ENCODE measurements at places on chromosomes 3 and 15.

DNA sequence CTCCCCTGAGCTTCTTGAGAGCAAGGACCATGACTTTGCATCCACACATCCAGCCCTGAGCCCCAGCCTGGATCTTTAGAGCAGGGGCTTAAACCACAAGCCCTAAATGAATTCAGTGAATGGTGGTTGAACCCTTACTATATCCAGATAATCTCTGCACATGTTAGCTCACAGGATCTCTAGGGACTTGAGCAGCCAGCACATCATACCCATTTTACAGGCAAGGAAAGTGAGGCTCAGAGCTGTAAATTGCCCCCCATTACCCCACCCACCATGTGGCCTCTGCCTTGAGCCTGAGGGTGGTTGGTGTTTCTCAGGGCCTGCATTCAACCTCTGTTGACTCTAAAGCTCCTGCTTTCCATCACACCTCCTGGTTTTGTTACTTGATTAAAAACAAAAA is 27.6 kb downstream of the EAF1 start:
- DNase-seq, result no peak

GRCh38 chr3:182941719-182942118 is 38.6 kb downstream of the DCUN1D1 start:
- no peak for DNase-seq

DNA sequence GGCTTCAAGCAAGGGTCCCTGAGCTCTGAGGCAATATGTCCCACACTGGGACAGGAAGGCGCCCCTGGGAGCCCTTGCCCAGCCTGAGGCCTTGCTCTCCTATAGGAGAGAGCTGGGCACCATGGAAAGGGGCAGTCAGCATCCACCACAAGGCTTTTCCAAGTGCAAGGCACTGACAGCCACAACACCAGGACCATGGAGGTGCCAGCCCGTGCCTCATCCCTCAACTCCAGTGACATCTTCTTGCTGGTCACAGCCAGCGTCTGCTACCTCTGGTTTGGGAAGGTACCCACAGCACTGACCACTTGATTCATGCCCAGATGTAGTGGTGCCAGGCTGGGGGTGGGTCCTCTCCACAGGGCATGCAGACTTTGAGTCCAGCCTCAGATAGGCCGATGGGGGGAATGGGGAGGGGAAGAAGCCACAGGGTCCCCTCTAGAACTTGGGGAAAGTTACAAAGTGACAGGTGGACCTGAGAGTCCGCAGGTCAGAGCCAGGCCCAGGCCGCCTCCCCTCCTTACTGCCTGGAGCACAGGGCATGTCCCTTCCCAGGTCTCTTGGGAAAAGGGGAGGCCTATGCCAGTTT is 11.8 kb downstream of the VILL start:
- no peak for DNase-seq

GRCh38 chr3:159941038-159942000 is 47.3 kb upstream of the IL12A start:
- DNase-seq, result no peak

DNA sequence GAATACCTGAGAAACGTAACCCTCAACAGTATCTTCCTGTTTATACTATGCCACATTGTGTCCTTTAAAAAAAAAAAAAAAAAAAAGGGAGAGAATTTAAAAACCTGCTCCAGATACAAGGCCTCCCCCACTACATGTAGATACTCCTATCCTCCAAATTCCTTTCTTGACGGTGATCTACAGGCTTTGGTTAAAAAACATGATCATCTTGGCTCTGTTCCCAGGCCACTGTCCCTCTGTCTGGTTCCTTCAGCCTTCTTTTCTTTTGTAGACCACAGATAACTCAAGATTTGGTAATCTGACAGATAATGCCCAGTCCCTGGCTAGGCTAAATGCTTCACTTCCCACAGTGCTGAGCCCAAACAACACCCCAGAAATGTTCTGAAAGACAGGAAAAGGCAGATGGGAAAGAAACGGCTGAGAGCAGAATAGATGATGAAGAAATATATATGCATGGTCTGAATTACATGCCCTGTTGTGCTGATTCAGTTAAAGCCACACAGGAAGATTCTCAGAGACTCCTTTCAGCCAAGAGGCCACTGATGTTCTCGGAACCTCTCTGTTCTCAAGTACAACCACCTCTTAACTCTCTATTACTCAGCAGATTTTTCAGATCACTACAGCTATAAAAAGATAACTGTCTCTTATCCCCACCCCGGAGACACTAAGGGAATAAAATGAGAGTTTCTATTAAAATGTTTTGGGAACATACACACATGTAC is 48.3 kb downstream of the NPTN start:
- DNase-seq, result no peak

DNA sequence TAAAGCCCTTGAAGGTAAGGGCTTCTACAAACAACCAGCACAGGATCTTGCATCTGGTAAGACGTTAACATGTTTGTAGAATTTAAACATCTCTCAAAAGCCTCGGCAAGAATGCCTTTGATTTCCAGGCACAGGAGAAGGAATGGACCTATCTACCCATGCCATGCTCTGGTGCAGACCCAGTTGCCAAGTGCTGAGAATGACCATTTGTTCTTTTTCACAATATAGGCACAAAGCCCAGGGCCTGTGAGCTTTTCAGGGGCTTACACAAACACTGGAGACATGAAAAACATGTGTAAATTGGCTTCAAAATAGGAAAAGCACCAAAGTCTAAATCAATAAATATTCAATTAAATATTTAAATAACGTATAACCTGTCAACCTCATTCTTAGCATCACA is 266.9 kb upstream of the TTC14 start:
- DNase-seq, result no peak

DNA sequence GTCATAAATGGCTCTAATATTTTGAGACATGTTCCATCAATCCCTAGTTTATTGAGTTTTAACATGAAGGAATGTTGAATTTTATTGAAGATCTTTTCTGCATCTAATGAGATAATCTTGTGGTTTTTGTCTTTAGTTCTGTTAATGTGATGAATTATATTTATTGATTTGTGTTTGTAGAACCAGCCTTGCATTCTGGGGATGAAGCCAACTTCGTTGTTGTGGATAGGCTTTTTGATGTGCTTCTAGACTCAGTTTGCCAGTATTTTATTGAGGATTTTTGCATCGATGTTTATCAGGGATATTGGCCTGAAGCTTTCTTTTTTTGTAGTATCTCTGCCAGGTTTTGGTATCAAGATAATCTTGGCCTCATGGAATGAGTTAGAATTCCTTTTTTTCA is 72.0 kb upstream of the CD96 start:
- DNase-seq, result no peak

GRCh38 chr15:70159001-70159712 is 61.4 kb upstream of the TLE3 start:
- DNase-seq, result no peak

- no peak for DNase-seq
Observed at GRCh38 chr15:70171256-70171886, 73.7 kb upstream of the TLE3 start.

All from activated CD4-positive, alpha-beta T cell treated with anti-CD3 and anti-CD28 coated beads for 4 hours (primary cell).